ENCODE measurements at places on chromosomes 3 and 15.
A peak's percentile ranks its signal among the peaks of the same experiment; 100 is the strongest.

- peak; percentile 37 for DNase-seq
Observed at GRCh38 chr15:85597155-85597815, 197.4 kb downstream of the KLHL25 start.

- no peak for DNase-seq
Observed at GRCh38 chr3:3101660-3102458, 8.3 kb downstream of the IL5RA start.

DNA sequence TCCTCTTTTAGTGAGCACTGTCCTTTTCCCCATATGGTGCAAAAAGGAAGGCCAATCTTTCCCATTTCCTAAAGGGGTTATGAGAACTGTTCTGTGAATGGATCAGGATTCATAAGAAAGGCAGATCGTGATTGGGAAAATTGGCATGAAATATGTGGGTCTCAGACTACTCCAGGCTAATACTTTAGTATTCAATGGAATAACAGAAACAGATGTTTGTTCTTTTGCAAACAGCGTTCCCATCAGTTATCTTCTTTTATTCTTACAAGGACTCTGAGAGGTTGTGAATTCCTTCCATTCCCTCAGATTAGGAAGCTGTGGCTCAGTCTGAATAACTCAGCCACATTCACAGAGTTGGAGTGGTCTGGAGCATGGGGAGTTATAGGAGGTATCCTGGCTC, 51.3 kb upstream of the MTMR10 start:
- DNase-seq = no peak

- no peak for DNase-seq
Observed at GRCh38 chr15:33179874-33180273, 14.6 kb downstream of the FMN1 start.

DNA sequence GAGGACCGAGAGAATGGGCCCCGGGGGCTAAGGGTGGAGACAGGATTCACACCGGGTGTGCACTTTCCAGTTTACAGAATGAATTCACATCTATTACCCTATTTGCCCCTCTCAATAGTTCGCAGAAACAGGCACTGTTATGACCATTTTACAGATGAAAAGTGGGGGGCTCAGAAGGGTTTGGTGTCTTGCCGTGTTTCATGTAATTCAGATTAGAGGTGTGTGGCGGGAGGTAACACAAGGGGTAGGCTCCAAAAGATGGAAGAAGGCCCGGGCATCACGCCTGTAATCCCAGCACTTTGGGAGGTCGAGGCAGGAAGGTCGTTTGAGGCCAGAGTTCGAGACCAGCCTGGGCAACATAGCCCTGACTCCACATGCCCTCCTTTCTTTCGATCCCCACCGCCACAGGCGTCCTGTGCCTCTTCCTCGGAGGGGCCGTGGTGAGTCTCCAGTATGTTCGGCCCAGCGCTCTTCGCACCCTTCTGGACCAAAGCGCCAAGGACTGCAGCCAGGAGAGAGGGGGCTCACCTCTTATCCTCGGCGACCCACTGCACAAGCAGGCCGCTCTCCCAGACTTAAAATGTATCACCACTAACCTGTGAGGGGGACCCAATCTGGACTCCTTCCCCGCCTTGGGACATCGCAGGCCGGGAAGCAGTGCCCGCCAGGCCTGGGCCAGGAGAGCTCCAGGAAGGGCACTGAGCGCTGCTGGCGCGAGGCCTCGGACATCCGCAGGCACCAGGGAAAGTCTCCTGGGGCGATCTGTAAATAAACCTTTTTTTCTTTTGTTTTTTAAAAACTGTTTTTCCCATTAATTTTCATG, 3.4 kb downstream of the DUOXA2 start:
- no peak for DNase-seq

- DNase-seq = no peak
Observed at GRCh38 chr3:164233951-164234350, 844.3 kb downstream of the SI start.

DNA sequence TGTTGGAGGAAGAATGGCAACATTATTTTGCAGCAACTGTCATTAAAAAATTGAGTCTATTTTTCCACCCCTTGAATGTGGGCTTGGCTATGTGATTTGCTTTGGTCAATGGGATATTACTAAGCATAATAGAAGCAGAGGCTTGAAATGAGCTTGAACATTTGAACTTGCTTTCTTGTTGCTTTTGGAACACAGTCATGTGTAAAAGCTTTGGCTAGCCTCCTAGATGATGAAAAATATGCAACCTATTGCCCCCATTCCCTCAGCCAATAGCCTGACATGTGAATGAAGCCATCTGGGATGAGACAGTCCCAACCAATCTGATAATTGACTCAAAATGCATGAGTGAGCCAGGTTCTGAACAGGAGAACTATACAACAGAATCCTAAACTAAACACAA, 78.4 kb downstream of the PLSCR2 start:
- no peak for DNase-seq

DNA sequence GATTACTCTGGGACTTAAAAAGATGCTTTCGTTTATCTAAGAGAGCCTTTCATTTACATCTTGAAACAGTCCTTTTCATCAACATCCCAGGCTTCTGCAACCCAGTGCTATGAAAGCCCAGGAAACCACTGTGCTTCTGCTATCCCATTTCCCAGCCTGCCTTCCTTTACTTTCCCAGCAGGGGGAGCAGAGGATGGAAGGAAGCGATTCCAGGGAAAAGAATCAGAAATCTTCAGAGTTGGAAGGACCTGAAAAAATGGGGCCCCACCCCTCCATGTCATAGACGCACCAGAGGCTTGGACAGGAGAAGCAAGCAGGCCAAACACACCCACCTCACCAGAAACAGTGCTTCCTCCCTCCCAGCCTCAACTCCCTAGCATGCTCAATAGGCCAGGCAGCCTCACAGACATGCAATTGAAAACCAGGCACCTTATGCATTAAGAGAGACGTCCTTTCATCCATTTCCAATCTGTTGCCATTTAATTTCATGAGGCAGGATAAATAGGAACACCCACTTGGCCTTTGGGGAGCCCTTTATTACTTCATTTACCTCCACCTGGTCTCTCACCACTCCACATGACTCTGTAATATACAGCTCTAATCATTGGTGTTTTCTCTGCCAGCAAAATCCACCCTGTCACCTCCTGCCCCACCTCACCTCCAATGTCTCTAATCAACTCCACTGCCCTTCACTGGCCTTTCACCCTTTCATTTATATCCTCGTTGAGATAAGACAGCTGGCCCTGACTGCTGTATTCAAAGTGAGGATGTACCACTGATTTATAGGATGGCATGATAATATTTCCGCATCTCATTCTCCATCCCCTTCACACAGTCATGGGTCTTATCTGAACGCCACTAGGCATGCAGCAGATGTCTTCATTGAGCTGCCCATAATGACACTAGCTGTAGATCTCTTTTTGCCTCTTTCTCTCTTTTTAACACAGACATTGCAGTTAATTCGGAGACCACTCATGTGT, 583.9 kb downstream of the NTRK3 start:
- no peak for DNase-seq

DNA sequence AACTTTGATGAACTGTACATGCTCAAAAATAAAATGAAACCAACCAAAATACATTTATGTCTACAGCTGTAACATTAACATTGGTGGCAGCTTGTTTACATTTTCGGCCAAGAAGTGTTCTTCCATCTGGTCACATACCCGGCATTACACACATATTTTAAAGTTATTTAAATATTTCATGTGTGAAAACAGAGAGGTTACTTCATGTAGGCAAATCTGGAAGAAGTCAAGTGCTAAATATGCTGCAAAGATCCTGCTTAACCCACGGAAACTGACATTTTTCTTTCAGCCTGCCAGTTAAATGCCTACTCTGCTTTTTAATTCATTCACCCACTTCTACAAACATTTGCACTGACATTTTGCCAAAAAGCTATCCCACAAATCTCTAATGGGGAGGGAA, 69.7 kb downstream of the MB21D2 start:
- DNase-seq = no peak

GRCh38 chr3:39024497-39024896, 27.2 kb downstream of the SCN11A start:
- DNase-seq = no peak

DNA sequence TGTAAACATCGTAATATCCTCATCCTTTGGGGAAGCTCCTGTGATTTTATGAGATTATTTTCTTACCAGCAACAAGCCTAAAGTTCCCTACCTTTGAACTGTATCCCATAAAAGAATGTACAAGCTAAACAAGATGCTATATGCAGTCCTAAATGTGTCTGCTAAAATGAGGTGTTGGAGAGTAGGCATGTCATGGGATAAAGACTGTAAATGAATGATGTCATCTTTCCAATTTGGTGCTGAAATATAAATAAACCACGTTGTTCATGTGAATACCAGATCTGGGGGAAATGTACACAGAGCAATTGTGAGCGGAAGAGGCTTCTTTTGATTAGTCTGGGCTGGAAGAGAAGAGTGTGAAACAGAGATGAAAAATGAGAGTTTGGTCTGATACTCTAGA, 214.9 kb upstream of the WNT5A start:
- DNase-seq = no peak

GRCh38 chr15:91426412-91426811, 326.4 kb downstream of the SV2B start:
- peak; percentile 39 for DNase-seq

DNA sequence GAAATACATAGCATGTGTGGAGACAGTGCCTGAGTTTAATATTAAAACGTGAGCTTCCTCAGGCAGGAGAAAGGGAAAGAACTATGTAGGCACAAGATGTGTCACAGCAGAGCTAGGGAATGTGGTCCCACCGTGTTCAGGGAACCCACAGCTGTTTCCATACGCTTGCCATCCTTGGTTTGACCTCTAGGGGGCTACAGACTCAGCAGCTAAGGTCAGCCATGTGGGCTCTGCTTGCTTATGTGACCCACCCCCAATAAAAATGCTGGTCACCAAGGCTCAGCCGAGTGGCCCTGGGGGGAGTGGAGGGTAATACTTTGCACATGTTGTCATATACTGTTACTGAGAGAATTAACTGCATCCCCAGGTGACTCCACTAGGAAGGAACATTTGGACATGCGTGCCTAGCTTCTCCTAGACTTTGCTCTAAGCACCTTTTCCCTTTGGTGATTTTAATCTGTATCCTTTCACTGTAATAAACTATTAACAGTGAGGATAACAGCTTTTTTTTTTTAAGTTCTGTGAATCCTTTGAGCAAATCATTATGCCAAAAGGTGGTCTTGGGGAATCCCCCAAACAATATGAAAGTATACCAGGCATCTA, 3.3 kb downstream of the TUBGCP5 start:
- peak; percentile 66 for DNase-seq

- no peak for DNase-seq
Observed at GRCh38 chr3:60055765-60056164, 1005.9 kb upstream of the CFAP20DC start.

DNA sequence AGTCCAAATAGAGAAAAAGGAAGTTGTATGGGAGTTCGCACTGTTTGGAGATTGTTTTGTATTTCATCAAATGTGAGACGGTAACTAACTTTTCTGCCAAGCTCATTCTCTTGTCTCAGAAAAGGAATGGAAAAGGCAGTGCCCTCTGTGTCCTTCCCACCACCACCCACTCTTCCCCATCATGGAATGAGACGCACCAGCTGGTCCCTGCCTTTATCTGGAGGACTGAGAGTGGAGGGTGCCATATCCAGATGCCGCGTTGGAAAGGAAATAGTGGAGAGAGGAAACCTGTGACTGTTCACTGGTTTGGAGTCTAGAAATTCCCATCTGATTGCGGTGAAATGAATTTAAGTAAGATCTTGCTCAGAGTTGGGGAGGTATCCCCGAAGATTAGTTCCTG, 3.7 kb upstream of the CCK start:
- no peak for DNase-seq

- DNase-seq = no peak
Observed at GRCh38 chr3:185822221-185823000, 2.4 kb downstream of the IGF2BP2 start.

GRCh38 chr15:99123713-99124451, 19.0 kb downstream of the SYNM start:
- no peak for DNase-seq

DNA sequence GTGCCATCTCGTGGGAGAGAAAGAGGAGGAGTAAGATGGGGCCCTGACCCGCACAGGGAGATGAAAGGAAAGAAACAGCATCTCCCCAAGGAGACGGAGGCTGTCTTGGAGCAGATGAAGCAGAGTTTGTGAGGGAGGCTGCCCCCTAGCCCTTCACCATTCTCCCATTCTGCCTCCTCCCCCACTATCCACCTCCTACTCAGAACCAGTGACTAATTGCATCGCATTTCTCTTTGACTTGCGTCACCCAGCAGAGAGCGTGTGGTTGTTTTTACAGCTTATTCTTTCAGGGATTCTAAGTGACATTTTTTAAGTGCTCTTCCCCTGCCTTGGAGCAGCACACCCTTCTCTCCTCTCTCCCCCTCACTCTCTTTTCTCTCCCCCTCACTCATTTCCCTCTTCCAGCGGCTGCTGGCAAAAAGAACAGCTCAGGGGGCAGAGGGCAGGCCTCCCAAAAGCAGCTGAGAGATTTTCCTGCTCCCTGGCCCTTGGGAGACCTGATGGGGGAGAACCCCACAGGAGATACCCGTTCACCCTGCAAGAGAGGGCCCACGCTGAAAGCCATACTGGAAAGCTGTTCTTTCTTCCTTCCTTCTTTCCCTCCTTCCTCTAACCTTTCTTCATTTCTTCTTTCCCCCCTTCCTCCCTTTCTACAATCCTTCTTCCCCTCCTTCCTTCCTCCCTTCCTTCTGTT, 91.8 kb downstream of the MRPL46 start:
- DNase-seq = no peak

- DNase-seq = peak; percentile 70
Observed at GRCh38 chr3:50324351-50325112, 2.0 kb upstream of the HYAL2 start.

DNA sequence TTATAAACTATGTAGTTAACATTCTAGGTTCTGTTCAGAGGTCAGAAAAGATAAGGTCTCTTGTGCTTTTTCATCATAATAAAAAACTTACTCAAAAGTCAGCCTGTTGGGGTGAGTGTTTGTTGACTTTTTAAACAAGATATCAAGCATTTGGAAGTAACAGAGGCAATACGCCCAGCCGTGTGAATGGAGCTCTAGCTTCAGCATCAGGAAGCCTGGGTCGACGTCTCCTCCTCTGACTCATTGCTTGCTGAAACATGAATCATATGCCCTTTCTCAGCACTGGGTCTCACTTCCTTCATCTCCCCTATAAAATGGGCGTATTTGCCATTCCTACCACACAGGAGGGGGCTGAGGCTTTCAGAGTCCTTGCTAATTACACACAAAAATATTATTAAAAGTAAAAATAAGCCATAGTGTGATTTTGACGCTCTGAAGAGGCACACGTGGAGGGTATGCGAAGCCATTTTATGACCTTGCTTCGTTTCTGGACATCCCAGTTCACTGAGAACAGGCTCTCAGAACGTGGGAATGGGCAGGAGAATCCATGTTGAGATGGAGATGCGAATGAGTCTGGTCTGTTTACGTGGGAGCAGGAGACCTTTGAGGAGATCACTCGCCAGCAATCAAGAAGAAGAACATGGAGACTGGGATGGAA, 220.8 kb upstream of the TPRG1 start:
- no peak for DNase-seq

GRCh38 chr3:156685198-156685597, 10.8 kb downstream of the TIPARP start:
- no peak for DNase-seq

GRCh38 chr15:100501117-100501516, 27.6 kb downstream of the CERS3 start:
- DNase-seq = no peak

GRCh38 chr15:58931987-58932588, 1.4 kb downstream of the SLTM start:
- DNase-seq = peak; percentile 20

GRCh38 chr3:49119036-49119435, 1.6 kb downstream of the USP19 start:
- no peak for DNase-seq

All from CD4-positive, alpha-beta T cell treated with Interleukin-12 subunit alpha and Interleukin-12 subunit beta, for 1 hour (primary cell).